Esophagus muscularis mucosa (tissue), 4 donors: ENCODE measurements at places on chromosomes 2 and 18.

- DNase-seq: no peak
Observed at GRCh38 chr2:203714112-203714511, 7.7 kb downstream of the CD28 start.

GRCh38 chr2:28411956-28412609 lies 19.4 kb downstream of the FOSL2 start:
- no peak for DNase-seq

GRCh38 chr18:38369772-38370690 lies 804.4 kb upstream of the CELF4 start:
- DNase-seq: no peak

DNA sequence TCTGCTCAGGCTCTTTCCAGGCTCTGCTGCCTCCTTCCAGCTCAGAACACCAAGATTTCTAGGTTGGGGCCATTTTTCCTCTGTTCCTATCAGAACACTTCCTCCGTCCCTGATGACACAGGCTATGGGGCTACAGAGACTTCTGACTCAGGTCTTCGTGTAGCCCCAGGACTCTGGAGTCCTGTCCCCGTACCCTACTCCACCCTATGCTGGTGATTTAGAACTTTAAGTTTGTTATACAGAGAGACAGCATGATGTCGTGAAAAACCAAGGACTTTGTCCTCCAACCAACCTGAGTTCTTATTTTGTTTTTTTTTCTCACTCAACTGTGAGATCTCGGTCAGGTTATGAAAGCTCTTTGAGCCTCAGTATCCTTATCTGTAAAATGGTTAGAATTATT lies 78.7 kb downstream of the HS1BP3 start:
- no peak for DNase-seq

GRCh38 chr2:48247206-48247605 lies 282.7 kb upstream of the STON1 start:
- no peak for DNase-seq

- DNase-seq: no peak
Observed at GRCh38 chr2:206940546-206940945, 1.2 kb downstream of the CPO start.

DNA sequence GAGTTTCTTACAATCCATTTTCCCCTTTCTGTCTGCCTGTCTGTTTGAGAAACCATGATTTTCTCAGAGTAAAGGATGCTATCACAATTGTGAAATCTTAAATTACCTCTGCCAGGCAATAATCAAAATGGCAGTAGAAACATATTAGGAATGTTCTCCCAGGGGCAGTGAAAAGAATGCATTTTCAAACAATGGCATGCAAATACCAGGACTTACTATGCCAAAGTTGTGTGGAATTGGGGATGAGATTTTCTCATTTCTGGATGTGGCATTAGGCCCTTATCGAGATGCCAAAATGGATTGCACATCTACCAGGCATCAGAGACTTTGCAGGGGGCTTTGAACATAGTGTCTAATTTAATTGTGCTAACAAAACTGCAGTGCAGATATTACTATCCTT lies 821.4 kb downstream of the RNF144A start:
- no peak for DNase-seq

GRCh38 chr2:148948868-148949267 lies 73.8 kb downstream of the KIF5C start:
- peak; percentile 37 for DNase-seq

GRCh38 chr2:56714400-56714799 lies 530.6 kb downstream of the CCDC85A start:
- DNase-seq: no peak

DNA sequence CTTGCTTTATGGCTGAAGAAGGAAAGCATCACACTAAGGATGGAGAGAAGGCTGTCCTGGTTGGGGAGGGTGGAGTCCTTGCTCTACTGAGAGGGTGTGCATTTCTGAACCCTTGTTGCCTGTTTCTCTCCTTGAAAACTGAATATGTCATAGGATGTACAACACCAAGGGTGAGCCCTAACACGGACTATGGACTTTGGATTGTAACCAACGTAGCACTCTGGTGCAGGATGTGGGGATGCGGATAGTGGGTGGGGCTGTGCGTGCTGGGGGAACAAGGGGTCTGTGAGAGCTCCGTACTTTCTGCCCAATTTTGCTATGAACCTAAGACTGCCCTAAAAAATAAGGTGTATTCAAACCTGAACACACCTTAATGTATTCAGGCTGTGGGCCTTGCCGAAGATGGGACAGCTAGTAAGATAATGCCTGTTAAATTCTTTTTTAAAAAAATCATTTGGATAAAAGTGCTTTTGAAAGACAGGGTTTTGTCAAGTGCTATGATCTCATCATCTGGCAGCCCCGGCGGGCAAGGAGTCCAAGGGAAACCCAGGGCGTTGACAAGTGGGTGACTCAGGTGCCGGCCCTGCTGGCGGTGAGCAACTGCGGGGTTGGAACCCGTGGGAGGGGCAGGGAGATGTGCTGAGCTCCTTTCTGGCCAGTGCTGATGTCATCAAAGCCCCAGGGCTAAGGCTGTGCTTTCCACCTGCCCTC lies 54.0 kb downstream of the GATA6 start:
- DNase-seq: no peak

DNA sequence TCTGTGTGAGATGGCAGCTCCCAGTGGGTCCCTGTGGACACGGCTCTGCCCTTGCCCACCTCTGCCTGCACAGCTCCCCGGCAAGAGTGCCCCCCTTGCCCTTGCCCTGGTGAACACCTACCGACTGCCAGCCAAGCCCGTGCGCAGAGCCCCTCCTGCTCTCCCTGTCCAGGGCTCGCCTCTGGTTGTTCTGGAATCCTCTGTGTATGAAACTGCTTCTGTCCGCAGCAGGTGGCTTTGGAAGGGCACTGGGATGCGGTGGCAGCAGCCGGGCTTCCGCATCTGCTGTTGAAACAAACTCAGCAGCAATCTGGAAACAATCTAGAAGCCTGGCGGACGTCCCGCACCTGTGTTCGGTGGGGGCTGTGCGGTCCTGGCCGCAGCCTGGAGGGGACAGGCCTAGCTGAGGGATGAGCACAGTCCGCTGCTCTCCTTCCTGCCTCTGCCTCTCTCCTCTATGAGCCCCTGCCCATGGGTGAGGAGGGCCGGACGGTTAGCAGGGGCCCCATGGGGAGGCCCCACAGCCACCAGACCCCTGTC lies 34.0 kb upstream of the KLF11 start:
- no peak for DNase-seq

DNA sequence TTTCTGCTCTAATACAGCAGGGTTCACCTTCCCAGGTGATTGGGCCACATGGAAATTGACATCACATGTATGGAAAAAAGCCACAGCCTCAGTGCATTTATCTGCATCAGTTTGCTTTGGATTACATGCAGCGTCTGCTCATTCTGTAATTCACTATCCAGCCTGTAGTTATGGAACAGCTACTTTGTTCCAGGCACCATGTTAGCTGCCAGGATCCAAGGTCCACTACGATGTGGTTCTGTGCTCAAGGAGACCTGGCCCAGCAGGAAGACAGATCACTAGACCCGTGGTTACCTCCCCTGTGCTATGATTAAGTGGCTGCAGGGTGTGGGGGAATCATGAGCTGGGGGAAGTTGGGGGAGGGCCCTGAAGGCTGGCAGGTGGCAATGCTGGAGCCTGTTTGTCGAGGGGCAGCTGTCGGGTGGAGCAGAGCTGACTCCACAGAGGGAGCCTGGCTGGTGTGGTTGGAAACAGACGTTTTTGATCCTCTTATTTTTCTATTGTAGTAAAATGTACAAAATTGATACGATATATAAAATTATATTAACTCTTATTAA lies 58.6 kb downstream of the TSHZ1 start:
- no peak for DNase-seq

GRCh38 chr18:25510096-25510495 lies 158.1 kb upstream of the ZNF521 start:
- DNase-seq: no peak

- no peak for DNase-seq
Observed at GRCh38 chr18:63894106-63894772, 6.7 kb downstream of the SERPINB2 start.

DNA sequence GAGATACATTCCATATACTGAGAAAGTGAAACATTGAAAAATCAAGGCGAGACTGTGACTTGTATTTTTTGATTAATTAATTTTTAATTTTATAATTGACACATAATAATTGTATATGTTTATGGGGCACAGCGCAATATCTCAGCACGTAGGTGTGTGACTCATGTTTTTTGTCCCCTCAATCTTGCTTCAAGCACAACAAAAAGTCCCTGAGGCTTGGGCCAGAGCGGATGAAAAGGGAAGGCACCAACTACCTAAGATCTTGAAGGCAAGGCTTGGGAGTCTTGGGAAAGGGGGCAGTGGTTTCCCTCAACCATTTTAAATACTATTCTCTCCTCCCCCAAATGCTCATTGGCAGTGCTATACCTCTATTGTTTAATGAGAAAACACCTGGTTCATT lies 9.9 kb downstream of the SGPP2 start:
- peak; percentile 87 for DNase-seq

DNA sequence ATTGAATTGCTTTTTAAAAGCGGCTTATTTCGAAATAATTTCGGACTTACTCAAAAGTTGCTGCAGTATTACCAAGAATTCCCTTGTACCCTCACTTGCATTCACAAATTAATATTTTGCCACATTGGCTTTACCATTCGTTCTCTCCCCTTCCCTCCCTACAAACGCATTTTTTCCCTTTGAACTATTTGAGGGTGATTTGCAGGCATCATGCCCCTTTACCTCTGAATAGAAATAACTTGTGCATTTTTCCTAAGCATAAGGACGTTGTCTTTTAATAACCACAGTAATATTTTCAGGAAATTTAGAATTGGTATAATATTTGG lies 608 bp downstream of the CCDC138 start:
- no peak for DNase-seq

DNA sequence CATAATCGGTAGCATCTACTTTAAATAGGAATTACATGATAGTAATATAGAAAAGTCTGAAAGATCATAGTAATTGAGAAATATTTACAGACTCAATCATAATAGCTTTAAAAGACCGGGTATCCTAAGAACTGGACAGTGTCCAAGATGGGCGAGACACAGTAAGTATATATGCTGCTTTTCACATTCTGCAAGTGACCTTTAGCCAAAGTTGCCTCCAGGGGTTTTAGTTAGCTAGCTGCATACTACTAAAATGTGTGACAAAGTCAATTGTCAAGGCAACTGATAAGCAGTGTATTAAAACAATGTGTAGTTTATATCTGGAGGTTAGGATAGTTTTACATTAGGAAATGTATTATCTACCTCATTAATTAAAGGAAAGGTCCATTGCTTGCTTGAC lies 24.6 kb downstream of the CD302 start:
- no peak for DNase-seq

- DNase-seq: no peak
Observed at GRCh38 chr18:7764405-7764804, 197.3 kb downstream of the PTPRM start.

- no peak for DNase-seq
Observed at GRCh38 chr2:30235008-30235655, 3.8 kb downstream of the LBH start.

DNA sequence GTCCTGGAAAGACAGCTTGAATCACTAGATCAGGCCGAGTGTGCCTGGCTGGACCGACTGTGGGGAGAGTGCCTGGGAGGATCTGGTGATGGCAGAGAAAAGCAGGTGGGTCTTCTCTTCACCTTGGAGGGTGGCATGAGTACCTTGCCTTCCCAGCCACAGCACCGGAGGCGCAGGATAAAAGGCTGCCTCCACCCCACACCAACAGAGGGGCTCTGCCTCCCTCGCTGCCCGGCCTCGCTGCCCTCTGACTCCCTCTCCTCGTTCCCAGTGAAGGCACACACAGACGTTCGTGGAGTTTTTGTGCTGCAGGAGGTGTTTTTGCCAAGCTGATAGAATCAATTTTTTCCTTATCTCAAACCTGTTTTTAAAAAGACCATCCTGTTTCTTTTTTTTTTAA lies 71.4 kb upstream of the HAAO start:
- DNase-seq: no peak

DNA sequence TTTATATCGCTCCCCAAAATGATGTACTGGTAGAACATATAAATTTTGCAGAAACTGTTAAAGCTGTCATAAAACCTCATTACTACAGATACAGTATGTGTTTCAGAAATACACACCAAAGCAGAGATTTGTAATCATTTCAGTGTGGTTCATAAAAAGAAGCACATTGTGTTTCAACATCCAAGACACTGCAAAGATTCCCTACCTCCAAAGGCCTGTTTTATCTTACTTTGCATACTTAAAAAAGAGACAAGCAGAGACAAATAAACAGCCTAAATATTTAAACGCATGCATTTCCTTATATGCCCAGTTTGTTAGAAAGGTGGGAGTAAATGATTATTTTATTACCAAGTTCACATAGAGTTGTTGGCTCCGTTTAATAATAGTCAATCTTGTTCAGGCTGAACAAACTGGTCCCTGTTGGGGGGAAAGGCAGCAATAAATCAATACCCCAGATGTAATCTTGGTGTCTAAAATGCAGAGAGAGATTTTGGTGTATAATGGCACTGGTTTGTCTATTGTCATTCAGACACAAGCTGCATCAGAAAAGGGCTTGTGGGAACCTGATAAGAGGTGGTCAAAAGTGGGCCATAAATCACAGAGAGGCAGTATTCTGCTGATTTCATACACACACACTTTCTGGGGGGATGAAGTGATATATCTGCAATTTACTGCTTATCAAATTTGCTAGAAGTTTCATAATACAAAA lies 321.4 kb upstream of the ETAA1 start:
- no peak for DNase-seq

DNA sequence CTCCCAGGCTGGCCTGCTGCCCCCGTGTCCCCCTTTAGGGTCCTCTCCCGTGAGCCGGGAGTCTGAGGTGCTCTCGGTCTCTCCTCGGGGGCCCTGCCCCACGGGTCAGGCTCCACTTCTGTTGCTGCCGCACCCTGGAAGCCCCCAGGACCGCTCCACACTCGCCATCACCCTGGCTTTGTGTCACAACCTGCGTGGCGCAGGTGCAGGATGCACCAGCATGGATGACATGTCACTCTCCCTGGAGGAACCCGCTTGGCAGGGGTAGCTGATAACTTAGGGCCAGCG lies 10.8 kb upstream of the ARHGEF4 start:
- DNase-seq: no peak

DNA sequence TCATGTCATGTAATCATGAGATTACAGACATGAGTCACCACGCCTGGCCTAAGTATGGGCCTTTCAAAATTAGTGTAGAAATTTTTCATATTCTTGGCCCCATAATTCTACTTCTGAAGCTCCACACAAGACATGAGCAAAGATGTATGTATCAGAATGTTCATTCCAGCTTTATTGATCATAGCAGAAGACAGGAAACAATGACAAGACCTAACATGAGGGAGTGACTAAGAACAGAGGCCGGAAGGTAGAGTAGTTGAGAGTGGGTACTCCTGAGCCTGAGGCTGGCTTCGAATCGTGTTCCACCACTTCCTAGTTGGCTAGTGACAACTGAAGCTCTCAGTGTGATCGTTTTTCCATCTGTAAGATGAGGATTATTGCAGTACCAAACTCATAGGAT lies 89.3 kb downstream of the ARMC9 start:
- DNase-seq: no peak
